Tongue (tissue), 3 donors: ENCODE measurements at places on chromosomes 4 and X.

DNA sequence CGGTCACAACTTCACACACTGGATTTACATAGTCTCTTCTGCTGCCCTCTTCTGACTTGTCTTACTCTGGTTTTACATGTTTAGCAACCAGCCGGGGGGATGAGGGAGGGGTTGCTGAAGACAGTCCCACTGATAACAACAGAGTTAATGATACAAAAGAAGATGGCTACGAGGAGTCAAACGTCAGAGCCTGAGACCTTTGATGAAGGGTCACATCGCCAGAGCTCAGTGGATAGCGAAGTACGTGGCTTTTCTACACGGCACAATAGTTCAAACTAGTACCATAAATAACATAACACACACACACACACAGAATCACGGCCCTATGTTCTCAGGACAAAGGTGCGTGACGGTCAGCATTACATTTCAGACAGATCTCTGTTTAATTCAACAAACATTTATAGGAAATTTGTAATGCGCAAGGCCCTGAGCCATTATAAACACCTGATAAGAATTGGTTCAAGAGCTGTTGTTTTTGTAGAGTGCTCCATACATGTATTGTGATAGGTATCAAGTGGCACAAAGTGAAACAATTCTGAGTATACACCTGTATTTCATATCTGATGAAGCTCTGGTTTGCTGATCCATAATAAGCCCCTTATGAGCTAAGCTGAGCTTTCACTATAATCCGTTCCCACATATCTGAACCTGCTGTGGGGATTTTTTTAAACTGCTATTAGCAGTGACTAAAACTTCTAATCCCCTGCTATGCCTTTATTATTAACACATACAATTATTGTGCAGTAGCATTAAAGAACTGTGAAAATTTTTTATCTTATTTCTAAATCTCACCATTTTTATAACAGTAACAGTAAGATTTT, 100.0 kb downstream of the NR3C2 start:
- no peak for DNase-seq

DNA sequence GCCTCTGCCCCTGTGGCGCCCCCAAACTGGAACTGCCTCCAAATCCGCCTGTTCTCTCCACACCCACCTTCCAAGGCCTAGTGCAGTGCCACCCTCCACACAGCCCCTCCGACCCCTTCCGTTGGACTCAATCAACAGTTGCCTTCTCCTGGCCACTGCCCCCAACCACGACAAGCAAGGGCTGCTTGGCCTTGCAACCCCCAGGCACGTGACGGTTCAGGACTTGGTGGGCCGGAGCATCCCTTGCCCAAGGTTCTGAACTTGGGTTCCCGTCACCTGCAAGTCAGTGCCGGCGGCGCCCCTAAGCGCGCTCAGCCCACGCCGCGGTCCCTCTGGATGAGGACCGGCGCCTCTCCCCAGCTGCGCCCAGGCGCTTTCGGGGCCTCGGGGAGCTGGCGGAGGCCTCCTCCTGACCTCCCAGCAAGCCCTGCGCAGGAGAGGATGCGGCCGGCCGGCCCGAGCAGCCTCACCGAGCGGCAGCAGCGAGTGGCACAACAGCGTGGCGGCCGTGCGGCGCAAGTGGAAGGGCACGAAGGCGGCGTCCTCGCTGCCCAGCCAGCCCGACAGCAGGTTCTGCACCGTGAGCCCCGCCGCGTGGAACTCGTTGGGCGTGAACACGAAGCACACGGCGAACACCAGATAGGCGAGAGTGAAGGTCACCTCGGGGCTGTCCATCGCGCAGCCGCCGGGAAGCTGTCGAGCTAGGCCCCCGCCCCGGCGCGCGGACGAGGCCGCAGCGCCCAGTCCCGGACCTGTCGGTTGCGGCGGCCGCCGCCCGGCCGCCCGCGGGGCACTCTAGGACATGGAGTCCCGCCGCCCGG, 750 bp downstream of the TMEM129 start:
- DNase-seq = peak; percentile 47

GRCh38 chrX:143633461-143634308, 2.2 kb downstream of the SLITRK4 start:
- peak; percentile 51 for DNase-seq

GRCh38 chr4:113587156-113587555, 174.4 kb downstream of the CAMK2D start:
- DNase-seq = no peak

GRCh38 chr4:26362745-26363439, 42.1 kb downstream of the RBPJ start:
- no peak for DNase-seq

DNA sequence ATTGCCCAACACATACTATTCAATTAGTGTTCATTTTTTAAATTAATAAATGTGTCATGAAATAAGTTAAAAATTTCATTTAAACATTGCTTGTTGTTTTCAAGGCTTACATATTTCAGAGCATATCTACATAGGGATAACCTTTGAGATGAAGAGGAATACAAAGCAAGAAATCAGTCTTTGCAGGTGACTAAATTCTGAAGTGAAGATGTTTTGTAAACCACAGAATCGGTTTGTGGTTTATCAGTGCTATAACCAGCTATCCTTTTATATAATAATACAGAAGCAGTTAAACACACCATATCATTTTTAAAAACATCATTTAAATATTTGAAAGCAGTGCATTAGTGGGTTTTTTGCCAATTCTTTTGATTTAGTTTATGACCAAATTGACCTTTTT, 26.9 kb downstream of the FAM241A start:
- DNase-seq = no peak

- no peak for DNase-seq
These were observed 38.0 kb downstream of the IL1RAPL1 start for GRCh38 chrX:28625223-28625622.

- DNase-seq = no peak
These were observed at the start of gene MMRN1 for GRCh38 chr4:89894649-89895550. Gene MMRN1, plus strand, starts transcription at chr4:89894854. Its CDS starts 118 bp downstream, at chr4:89894972.

DNA sequence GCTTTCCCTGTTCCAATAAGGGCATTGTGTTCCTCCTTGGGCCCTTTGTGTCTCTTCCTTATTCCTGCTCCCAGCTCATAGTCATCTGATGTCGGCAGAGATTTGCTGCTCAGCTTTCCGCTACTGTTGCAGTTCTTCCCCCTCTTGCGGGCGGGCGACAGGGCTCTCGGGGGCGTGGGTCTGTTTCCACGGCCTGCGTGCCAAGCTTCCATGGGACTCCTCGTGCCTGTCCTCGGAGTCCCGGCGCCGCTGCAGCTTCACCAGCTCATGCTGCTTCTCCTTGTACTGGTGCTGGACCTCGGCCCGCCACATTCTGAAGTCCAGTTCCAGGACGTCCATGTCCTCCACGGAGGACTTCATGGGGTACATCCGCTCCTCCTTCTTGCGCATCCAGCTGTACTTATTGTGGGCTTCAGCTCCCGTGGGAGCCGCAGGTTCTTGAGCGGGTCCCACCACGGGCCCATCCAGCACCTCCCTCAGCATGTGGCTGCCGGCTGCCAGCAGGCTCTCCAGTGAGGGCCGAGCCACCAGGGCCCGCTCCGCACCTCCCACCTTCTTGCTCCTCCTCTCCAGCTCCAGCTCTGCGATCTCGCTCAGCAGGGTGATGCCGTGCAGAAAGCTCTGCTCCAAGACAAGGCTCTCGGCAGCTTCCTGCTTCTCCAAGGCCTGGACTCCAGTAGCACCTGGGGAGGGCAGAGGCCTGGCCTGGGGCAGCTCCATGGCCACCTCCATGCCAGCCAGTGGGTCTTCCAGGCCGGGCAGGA, 74.1 kb upstream of the UCP1 start:
- DNase-seq = no peak

DNA sequence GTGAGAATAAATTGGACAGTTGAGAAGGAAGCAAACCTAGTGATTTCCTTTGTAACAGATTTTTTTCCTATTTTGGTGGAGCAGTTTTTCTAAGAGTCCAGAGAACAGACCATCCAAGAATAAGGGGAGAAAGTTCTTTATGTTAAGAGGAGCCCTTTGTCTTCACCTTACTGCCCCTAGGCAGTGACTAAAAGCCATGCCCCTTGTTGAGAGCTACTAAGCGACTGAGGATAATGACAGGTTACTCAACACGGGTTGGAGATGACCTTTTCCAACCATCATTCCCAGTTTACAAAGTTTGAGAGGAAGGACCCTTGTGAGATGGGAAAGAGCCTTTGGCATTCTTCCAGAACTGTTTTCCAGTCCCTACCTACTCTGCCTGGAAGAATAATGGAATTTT, 3.2 kb downstream of the CCDC160 start:
- DNase-seq = no peak

DNA sequence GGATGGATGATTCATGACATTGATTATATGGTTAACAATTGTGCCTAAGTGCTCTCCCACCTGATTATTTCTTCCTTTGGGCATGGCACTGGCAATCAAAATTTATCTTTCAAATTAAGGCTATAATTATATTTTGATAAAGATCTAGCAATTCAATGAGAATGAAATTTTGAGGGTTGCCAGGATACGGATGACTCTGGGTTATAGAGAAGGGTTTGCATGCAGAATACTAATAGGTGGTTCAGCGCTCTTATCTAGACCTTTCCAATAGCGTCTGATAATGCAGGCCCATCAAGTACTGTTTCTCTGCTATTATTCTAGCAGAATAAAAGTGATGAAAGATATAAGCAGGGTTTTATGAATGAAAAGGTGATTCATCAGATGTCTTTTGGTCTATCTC, 74.9 kb upstream of the SCML1 start:
- DNase-seq = no peak

DNA sequence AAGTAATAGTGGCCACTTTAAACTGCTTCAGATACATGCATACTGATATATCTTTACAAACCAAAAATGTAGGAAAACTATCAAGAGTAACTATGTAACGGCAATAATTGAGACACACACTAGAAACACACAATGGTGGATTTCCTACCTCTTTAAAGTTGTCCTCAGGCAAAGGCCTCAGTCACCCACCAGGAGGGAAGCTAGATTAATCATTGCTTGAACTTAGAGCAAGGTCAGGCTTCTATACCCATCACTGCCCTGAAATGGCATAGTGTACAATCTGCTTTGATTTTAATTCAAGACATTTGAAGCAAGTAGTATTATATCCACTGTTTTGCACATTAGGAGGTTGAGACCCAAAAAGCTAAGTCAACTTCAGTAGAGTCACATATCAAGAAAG, 110.9 kb downstream of the AREG start:
- DNase-seq = no peak

GRCh38 chr4:121307445-121308327, 73.1 kb downstream of the QRFPR start:
- peak; percentile 10 for DNase-seq

GRCh38 chrX:77820091-77820727, 34.2 kb upstream of the ATRX start:
- DNase-seq = no peak

DNA sequence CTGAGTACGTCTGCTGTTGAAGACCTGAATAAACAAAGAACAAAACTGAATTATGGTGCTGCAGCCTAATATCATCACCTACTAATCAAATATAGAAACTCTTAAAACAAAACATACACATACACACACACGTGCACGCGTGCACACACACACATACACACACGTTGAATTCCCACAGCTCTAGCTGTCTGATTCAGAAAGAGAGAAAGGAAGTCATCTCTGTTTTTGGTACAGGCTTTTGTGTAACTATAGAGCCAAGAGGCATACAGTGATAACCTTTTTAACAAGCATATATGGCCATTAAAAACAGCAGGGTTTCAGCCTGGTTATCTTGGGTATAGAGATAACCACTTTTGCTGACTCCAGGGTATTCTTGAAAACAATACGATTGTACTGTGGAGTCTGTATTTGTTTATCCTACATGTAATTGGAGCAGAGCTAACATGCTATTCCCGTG, 823.2 kb downstream of the CCSER1 start:
- DNase-seq = no peak

GRCh38 chrX:71098951-71099506, 3.4 kb downstream of the FOXO4 start:
- DNase-seq = no peak
